Bronchus fibroblast of lung (primary cell): ENCODE measurements at places on chromosomes 12 and 14. TPM values are rescaled to one million over a fixed set of nuclear protein-coding genes. Genes with fewer than 3 reads are reported as not detected.

Gene CMTM5
- total RNA-seq: 0.67 and 0.89 TPM in 2 replicates

Gene LBHD2
- total RNA-seq: not detected in 2 replicates

Gene PLD4
- total RNA-seq: not detected in 2 replicates

Gene KLHL33
- 0.30 and 0.50 TPM in 2 replicates for total RNA-seq

Gene AKAP5
- 0.15 and 0.17 TPM in 2 replicates for total RNA-seq

Gene RERGL
- total RNA-seq: not detected in 2 replicates

Gene ASPG
- total RNA-seq: not detected in 2 replicates

Gene GPX2
- not detected in 2 replicates for total RNA-seq

Gene TIMELESS
- 22.7 and 24.5 TPM in 2 replicates for total RNA-seq

Gene CARMIL3
- under 0.01 TPM in 2 replicates for total RNA-seq

Gene GPRC5D
- not detected in 2 replicates for total RNA-seq

Gene ING4
- 28.7 TPM in 2 replicates for total RNA-seq

Gene LRRIQ1
- 0.34 and 2.1 TPM in 2 replicates for total RNA-seq

Gene CLEC12A
- not detected in 2 replicates for total RNA-seq

Gene AACS
- 43.6 and 43.9 TPM in 2 replicates for total RNA-seq

Gene OVCH1
- not detected in 2 replicates for total RNA-seq

Gene TSHR
- not detected in 2 replicates for total RNA-seq

Gene LYZ
- not detected in 2 replicates for total RNA-seq

Gene TAS2R50
- total RNA-seq: not detected in 2 replicates

Gene RFX4
- total RNA-seq: not detected in 2 replicates

Gene GYS2
- not detected in 2 replicates for total RNA-seq

Gene LUM
- 100 and 103 TPM in 2 replicates for total RNA-seq
